ENCODE measurements at places on chromosomes 1 and 21.
A peak's percentile ranks its signal among the peaks of the same experiment; 100 is the strongest.

DNA sequence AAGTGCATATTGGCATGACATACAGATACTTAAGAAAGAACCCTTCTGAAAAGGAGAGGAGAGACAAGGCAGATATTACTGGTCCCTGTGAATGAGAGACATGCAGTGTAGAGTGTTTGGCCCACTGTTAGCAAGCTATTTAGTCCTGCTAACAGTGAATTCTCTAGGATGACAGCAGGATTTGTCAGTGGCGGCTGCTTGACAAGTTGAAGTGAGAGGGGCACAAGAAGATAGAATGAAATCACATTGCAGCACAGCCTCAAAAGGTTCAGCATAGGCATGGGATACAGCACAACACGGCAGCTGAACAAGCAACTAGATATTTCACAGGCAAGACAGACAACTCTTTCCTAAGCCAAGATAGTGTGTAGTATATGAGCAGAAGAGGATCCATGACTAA, 407.9 kb downstream of the PLA2G4A start:
- DNase-seq, result no peak

- no peak for DNase-seq
These were observed 2.8 kb upstream of the USP1 start for GRCh38 chr1:62433861-62434617.

- no peak for DNase-seq
These were observed 54.3 kb downstream of the CENPF start for GRCh38 chr1:214657299-214657698.

GRCh38 chr1:169103480-169103893, 3.0 kb upstream of the ATP1B1 start:
- DNase-seq, result peak; percentile 34

GRCh38 chr1:69475021-69475420, 92.7 kb upstream of the LRRC7 start:
- DNase-seq, result no peak

DNA sequence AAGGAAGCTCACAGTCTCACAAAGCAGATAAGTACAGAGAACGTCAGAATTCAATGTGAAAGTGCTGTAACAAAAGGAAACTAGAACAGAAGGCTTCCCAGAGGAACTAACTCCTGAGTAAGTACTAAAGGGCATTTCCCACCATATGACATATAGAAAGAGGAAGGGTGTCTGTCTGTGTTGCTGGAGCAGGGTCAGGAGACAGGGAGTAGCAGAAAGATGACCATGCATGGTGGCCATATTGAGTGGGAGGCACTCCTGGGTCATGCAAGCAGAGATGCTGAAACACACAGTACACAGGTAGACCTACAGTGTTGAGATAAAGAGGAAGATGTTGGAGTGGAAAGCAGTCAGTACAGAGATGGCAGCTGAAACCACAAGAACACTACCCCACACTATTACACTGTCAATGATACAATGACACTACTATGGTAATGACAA, 47.3 kb downstream of the SLC25A24 start:
- DNase-seq, result no peak

DNA sequence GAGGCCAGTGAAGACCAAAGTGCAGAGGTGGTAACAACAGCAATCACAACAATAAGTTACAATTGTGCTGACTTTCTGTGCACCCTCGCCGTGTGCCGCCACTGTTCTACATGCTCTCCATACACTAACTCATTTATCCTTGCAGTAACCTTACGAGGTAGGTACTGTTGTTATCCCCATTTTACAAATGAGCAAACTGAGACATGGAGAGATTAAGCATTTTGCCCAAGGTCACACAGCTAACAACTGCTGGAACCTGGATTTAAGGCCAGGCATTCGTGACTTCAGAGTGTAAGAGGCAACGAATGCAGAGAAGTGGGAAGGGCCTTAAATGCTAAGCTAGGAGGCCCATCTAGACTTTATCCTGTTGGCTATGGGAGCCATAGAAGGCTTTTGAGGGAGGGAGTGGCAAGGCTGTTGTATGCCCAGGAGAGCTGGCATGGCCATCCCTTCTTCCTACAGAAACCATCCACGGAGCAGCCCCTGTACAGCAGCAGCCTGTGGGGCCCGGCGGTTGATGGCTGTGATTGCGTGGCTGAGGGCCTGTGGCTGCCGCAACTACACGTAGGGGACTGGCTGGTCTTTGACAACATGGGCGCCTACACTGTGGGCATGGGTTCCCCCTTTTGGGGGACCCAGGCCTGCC, 36.6 kb downstream of the AZIN2 start:
- DNase-seq, result no peak

DNA sequence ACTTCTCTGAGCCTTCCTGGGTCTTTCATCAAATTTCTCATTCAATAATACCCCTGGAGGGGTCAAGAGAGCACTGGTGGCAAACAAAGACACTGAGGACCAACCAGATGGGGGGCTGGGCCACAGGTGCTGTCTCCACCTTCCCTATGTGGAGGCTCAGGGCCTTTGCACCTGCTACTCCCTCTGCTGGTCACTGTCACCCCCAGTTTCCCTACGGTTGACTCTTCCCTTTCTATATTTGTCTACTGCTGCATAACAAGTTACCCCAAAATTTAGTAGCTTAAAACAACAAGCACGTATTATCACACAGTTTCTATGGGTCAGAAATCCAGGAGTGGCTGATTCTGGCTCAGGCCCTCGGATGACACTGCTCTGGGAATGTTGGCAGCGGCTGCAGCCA, 138.8 kb upstream of the RUNX3 start:
- no peak for DNase-seq

- DNase-seq, result no peak
These were observed 2.3 kb downstream of the MTMR11 start for GRCh38 chr1:149934356-149934755.

DNA sequence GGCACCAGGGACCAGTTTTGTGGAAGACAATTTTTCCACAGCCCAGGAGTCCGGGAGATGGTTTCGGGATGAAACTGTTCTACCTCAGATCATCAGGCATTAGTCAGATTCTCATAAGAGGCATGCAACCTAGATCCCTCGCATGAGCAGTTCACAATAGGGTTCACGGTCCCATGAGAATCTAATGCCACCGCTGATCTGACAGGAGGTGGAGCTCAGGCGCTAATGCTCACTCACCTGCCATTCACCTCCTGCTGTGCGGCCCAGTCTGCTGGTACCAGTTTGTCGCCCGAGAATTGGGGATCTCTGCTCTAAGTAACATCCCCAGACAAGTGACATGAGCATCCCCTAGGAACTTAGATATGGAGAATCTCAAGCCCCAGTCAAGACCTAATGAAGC, 180.7 kb downstream of the COQ8A start:
- DNase-seq, result no peak

- DNase-seq, result no peak
These were observed 413.9 kb downstream of the ADGRL2 start for GRCh38 chr1:82214606-82215005.

DNA sequence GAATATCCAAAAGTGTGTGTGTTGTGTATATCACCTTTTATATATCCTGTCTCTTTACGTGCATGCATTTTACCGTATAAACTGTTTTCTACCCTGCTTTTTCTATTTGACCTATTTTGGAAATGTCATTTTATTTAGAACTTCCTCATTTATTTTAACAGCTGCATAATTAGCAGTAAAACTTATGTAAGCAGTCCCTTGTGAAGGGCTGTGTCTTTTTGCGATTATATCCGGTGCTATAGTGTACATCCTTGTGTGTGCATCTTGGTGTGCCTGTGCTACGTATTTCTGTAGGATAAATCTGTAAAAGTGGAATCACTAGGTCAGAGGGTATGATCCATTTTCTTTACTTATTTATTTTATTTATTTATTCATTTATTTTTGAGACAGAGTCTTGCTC, 7.2 kb downstream of the LGALS8 start:
- no peak for DNase-seq

- peak; percentile 37 for DNase-seq
These were observed 49.4 kb upstream of the KIAA1614 start for GRCh38 chr1:180863158-180863775.

DNA sequence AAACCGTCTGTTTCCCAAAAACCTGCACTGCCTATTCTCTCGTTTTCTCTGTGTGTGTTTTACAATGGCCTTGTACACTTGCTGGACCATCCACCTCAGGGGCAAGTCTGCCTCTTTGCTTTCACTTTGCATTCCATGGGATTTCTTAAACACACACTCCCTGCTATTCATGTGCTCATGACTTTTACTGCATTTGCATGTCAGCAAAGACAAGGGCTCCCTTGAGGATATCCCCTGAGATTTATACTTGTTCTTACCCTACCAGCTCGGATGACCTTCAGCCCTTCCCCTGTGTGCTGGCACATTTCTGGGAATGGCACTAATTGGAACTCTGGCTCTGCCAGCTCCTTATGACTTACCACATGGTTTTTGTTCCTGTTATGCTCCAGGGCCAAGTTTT, 386.9 kb downstream of the AMY1C start:
- DNase-seq, result no peak

DNA sequence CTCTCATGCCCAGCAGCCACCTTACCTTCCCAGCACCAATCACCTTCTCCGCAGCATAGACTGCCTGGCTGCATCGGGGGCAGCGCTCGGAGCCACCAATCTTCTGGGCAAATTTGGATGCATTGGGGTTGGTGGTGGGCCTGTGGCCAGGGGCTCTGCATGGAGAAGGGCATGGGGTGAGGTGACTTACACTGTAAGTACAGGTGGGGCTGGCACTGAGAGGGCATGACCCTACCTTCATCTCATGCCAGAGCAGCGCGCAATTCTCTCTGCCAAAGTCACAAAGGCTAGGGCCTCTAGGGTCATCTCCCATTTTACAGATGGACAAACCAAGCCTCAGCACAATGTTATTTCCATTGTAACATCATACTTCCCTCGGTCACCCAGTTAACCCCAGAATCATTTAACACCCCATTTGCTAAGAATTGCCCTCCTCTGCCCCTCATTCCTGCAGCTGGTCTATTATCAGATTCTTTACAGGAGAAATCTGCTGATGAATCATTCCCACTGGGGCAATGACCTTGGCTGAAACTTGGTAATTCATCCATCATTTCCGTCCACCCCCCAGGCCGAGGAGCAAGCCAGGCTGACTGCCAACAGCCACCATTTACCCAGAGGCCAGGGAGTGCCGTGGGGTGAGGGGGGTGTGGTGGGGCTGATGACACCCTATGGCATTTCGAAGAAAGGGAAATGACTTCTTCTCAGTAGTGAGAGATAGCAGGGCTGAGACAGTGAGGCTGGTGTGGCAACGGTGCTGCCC, 17.9 kb downstream of the CSRP1 start:
- peak; percentile 97 for DNase-seq

All from foreskin fibroblast (primary cell).